Inflammatory macrophage treated with lipopolysaccharide for 4 hours (primary cell): ENCODE measurements at places on chromosomes 13 and 19.

GRCh38 chr13:44575741-44576350, at the start of gene TSC22D1:
Gene TSC22D1 (minus strand): TSS chr13:44576330. CDS start chr13:44576074, 256 bp downstream.
- DNase-seq = peak; percentile 52

- no peak for DNase-seq
Measured at GRCh38 chr13:102856557-102856956, 10.7 kb downstream of the ERCC5 start.

- no peak for DNase-seq
Measured at GRCh38 chr13:114095486-114095885, 36.9 kb downstream of the RASA3 start.

GRCh38 chr19:18668744-18669523, 14.5 kb upstream of the CRTC1 start:
- no peak for DNase-seq

GRCh38 chr19:39969266-39969665, 1.7 kb upstream of the PSMC4 start:
- DNase-seq = peak; percentile 13

GRCh38 chr19:51258165-51259160, 7.6 kb downstream of the SIGLECL1 start:
- no peak for DNase-seq

GRCh38 chr19:15948223-15949058, at the start of gene OR10H4:
Gene OR10H4 (plus strand): TSS chr19:15949008. CDS start chr19:15949008, 0 bp downstream.
- DNase-seq = no peak

- DNase-seq = peak; percentile 37
Measured at GRCh38 chr19:1206150-1206863, 729 bp downstream of the STK11 start.

DNA sequence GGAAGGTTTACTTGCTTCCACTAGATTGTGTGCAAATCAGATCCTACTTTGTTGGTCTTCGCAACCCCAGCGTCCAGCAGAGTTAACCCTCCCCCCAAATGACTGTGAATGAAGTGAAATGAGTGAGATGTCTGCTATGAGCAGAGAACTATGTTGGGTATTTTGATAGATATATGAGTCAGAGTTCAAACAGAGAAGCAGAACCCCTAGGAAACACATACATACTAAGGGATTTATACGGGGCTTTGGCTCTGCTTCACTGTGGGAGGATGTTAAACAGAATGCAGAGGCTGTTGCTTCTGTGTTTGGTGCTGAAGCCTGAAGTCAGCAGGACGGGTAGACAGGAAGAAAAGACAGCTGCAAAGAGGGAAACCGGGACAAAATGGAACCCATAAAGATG, 197.0 kb downstream of the MZT1 start:
- no peak for DNase-seq

DNA sequence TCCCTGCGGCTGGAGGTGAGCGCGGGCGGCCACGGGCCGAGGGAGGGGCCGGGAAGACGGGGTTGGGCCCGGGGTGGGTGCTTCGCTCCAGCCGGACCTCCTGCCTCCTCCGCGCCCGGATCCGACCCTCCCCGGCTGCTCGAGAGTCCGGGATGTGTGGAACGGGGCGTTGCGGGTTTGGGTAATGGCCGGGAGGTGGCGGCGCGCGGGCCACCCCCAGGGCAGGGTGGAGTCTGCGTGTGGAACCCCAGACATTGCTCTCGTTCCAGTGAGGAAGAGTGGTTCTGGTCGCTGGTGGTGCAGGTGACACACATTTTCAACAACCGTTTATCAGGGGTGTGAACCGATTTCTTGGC, 38.8 kb downstream of the ARHGEF7 start:
- DNase-seq = peak; percentile 53

DNA sequence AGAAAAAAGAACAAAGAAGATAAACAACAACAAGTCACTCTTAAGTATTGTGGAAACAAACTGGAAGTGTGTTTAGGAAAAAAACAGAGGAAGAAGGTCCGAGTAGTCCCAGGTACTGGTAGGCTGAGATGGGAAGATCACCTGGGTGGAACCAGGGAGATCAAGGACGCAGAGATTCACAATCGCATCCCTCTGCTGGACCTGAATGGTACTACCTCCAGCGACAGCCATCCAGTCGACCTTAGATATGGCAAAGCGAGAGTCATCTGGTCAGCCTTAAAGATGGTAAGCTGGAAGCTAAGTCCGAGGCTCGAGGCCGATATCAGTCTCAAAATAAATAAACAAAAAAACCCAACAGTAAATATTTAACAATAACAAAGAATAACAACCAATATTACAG, 44.9 kb upstream of the ZNF91 start:
- DNase-seq = no peak

DNA sequence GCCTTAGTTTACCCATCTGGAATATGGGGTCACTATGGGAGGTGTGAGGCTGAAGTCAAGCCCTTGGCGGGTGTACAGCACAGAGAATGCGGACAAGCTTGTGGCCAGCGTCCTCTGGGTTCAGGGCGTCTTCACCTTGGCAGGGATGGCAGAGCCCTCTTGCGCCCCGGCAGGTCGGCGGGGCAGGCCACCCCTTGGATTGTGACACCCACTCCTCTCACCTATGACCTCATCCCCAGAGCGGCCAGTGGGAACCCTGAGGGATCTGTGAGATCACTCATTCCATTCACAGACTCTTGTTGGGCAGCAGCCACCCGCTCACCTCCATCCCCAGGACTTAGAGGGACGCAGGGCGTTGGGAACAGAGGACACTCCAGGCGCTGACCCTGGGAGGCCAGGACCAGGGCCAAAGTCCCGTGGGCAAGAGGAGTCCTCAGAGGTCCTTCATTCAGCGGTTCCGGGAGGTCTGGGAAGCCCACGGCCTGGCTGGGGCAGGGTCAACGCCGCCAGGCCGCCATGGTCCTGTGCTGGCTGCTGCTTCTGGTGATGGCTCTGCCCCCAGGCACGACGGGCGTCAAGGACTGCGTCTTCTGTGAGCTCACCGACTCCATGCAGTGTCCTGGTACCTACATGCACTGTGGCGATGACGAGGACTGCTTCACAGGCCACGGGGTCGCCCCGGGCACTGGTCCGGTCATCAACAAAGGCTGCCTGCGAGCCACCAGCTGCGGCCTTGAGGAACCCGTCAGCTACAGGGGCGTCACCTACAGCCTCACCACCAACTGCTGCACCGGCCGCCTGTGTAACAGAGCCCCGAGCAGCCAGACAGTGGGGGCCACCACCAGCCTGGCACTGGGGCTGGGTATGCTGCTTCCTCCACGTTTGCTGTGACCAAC, at the start of gene SPACA4:
TSS of gene SPACA4 (plus strand) at position 280 of the 896 bp plus-strand sequence. CDS start at position 517, 237 bp downstream.
- no peak for DNase-seq

- DNase-seq = no peak
Measured at GRCh38 chr13:21986602-21987001, 315.7 kb downstream of the FGF9 start.

GRCh38 chr13:87941226-87941625, 270.1 kb downstream of the SLITRK5 start:
- no peak for DNase-seq

- peak; percentile 70 for DNase-seq
Measured at GRCh38 chr13:109698779-109699178, 87.6 kb downstream of the IRS2 start.

GRCh38 chr19:15393963-15394362, 14.4 kb upstream of the AKAP8 start:
- DNase-seq = no peak

GRCh38 chr13:97337985-97338499, 95.9 kb upstream of the RAP2A start:
- DNase-seq = no peak

GRCh38 chr19:2381148-2381820, 21.2 kb downstream of the TMPRSS9 start:
- no peak for DNase-seq

DNA sequence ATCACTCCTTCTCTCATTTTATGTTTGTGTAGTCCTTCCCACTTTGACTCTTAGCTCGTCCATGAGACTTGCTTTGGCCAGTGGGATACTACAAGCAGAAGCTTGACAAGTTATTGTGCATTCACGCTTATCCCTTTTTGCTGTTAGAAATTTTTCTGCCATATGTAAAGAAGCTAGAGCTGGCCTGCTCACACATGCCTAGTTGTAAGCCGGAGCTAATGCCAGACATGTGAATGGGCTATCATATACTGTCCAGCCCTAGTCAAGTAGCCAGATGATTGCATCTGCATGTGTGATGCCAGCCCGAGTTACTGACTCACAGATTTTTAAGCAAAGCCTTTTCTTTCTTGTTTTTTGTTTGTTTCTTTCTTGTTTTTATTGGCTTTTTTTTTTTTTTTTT, 460.7 kb downstream of the TDRD3 start:
- DNase-seq = no peak

DNA sequence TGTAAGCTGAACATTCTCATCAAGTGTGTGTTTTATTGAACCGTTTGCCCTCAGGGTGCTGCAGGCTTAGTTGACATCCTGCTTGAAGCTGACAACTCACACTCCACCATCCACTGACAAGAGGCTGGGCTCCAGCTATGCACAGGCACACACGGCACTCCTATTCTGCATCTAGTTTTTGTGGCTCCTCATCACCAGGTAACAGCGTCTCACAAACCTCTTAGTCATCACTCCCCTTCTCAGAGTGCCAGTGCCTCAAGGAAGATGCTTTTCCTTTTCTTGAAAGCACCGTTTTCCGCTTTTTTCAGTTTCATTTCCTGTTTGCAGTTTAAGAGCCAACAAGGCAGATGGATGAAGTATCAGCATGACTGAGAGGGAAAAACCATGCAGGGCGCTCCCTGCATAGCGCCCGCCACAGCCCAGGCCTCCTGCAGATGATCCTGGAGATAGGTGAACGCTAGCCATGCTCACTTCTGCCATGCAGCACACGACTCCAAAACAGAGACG, 491.2 kb downstream of the COG6 start:
- DNase-seq = peak; percentile 45

DNA sequence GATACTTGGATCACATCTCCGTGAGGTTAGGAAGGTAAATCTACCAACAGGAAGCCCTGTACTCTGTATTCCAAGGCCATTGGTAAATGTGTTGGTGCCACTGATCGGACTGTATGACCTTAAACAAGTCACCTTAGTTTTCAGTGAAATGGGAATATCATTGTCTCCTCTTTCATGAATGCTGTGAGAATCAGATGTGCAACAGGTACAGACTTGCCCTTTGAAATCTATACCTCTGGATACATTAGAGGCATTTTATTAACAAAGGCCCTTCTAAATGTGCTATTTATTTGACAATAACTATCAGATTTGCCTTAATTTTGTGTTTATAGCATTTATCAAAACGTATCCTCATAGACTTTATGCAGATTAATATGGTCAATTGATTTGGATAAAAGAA, 11.0 kb downstream of the NHLRC3 start:
- DNase-seq = no peak

- peak; percentile 22 for DNase-seq
Measured at GRCh38 chr19:53915000-53915399, 5.9 kb downstream of the CACNG7 start.

DNA sequence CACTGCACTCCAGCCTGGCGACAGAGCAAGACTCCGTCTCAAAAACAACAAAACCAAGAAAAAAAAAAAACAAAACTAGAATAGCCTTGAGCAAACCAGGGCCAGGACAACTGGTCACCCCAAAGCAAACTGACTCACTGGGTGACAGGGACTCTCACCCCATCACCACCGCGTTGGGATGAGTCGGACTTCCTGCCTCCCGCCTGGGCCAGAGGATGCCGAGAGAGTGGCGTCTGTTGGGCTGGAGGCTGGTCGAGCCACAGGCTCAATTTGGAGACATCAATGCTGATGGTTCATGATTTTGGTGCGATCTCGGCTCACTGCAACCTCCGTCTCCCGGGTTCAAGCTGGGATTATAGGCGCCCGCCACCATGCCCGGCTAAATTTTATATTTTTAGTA, 11.6 kb downstream of the TMPRSS9 start:
- peak; percentile 59 for DNase-seq

DNA sequence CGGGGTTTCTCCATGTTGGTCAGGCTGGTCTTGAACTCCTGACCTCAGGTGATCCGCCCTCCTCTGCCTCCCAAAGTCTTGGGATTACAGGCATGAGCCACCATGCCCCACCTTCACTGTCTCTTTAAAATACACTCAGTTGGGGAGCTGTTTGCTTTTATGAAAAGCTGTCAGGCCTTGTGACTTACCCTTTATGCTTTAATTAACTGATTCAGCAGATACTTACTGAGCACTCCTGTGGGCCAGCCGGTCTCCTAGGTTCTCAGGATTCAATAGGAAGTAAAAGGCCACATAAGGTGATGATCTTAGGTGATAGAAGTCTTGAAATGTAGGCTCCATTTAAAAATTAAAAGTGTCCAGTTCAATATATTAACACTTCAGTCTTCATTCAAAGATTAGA, 7.5 kb downstream of the UBAC2 start:
- DNase-seq = no peak

DNA sequence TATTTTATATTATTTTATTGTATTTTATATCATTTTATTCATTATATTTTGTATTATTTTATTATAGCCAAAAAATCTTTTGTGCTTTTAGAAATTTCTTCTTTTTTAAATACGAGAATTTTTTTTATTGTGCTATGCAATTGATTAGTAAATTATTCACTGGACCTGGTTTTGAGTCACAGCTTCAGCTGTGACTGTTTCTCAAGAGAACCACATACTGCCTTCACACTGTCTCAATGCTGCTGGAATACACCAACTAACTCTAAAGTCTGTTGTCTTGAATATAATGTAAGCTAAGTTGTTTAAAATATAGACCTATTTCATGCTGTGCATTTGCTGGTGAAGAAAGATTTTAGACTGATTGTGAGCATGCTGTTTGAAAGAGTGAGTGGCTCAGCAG, 423.6 kb downstream of the NDFIP2 start:
- DNase-seq = no peak

DNA sequence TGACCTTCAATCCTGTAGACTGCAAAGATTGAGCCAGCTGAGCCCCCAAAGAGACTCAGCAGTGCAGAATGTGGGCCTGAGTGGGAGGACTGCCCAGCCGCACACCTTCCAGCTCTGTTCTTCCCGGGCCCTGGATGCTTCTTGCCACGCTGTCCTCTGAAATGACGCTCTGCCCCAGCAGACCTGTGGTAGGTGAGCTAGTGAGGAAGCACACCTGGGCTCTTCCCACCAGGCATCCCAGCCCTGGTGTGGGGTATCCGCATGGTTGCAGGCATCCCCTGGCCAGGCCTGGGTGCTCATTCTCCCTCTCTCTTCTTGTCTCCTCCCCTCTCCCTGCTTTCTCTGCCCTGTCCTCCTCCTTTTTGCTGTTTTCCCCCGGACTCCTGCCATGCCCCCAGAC, 9.8 kb upstream of the MZF1 start:
- DNase-seq = no peak

DNA sequence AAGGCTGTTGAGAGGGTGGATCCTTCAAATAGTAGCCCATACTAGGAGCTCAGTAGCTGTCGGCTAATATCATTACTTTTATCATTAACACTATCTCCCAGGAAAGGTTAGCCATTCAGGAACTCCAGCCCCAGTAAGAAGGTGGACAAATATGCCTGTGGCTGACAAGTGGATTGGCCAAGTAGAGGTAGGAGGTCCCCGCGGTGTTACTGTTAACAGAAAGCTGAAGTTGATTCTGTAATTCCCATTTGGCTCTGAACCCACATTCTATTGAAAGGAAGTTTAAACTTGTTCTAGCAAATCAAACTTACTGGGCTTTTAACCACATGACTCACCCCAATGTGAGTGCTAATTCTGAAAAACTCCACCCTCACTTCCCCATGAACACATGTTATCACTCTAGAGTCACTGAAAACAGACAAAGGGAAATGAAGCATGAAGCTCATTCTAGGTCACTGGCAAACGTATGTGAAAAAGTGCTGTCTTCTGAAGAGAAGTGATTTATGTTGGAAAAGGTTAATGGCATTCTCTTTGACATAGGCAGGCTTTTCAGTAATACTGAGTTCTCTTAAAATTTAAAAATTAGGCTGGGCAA, 273.5 kb downstream of the FGF14 start:
- DNase-seq = no peak

GRCh38 chr13:49733181-49733951, 42.1 kb upstream of the EBPL start:
- no peak for DNase-seq

- peak; percentile 90 for DNase-seq
Measured at GRCh38 chr19:54616821-54617560, 13.3 kb upstream of the LILRB1 start.
